ENCODE measurements at places on chromosomes 5 and 9.

DNA sequence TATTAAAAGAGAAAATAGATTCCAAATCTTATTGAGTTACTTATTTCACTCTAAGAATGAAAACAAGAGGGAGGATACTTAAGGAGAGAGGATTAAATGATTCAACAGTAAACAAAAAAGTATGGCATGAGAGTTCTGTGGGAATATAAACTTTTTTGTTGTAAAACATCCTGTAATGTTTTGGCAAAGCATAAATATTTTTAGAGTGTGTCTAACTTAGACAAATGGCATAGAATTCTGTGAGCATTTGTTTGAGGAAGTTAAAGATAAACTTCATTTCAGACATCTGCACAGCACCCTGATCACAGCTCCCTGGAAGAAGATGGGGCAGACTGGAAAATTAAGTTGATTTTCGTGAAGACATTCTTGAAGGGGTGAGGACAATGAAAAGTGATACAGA is 246.8 kb upstream of the HAPLN1 start:
- DNase-seq: no peak

GRCh38 chr5:35780236-35780635 is 76.5 kb upstream of the IL7R start:
- DNase-seq: peak; percentile 53

DNA sequence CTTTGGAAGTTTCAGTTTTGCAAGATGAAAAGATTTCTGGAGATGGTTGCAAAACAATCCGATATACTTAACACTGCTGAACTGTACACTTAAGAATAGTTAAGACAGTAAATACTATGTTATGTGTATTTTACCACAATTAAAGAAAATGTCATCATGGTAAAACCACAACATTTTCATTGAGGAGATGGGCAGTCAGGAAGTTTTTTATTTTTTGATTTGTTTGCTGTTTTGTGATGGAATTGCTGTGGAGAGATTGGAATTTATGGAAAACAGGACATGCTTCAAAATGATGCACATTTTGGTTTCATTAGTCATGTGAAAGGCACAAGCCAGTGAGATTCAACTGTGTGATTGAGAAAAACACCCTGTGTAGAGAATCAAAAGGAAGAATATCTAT is 90.5 kb upstream of the AGXT2 start:
- no peak for DNase-seq

DNA sequence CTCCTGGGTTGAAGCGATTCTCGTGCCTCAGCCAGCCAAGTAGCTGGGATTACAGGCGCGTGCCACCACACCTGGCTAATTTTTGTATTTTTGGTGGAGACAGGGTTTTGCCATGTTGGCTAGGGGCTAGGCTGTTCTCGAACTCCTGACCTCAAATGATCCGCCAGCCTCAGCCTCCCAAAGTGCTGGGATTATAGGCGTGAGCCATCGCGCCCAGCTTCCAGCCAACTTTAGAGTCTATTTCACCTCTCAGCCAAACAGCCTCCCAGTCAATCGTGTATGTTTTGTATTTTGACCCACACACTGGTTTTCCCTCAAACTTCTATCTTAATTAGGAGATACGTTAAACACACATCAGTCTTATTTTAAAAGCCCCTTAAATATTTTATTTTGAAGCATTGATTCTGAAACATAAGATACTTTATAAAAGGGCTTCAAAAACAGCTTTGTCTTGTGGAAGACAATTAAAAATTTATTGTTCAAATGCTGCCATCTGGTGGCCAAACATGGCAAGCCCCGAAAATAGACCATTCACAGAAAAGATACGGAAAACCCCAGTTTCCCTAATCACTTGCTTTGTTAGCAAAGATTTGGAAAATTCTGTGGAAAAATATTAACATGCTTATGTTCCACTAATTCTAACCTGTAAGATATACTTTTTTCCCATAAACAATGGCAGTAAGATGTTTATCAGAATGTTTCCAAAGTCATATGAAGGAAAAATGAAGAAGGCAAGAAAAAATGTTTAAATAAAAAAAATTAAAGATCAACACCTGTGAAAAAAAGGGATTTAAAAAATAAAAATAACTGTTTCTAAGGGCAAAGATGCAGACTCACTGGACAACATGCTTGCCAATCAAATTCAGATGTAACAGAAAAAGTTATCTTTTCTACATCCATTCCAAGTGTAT is 33.1 kb downstream of the APTX start:
- peak; percentile 41 for DNase-seq

DNA sequence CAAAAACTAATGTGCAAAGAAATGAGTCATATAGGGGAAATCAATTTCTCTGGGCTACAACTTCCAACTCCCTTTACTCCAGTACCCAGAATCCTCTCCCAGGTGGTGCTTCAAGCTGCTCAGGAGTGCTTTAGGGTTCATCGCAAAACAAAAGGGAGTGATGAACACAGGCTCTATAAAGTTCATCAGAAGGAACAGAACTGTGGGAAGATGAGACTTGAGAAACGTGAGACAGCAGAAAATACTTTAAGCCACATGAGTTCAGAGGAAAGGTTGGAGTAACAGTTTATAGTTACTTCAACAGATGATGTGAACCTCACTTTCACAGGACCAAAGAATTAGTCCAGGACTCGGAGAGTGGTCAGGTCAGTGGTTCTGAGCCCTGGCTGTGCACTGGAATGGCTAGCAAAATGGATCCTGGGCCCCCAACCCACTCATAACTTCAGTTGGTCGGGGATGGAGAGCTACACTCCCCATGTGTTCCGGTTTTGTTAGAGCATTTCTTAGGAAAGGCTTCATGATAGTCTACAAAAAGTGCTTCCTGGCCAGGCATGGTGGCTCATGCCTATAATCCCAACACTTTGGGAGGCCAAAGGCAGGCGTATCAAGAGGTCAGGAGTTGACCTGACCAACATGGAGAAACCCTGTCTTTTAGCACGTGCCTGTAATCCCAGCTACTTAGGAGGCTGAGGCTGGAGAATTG is 4.3 kb downstream of the RPL12 start:
- no peak for DNase-seq

GRCh38 chr9:98428454-98428853 is 173.0 kb upstream of the TBC1D2 start:
- DNase-seq: no peak

DNA sequence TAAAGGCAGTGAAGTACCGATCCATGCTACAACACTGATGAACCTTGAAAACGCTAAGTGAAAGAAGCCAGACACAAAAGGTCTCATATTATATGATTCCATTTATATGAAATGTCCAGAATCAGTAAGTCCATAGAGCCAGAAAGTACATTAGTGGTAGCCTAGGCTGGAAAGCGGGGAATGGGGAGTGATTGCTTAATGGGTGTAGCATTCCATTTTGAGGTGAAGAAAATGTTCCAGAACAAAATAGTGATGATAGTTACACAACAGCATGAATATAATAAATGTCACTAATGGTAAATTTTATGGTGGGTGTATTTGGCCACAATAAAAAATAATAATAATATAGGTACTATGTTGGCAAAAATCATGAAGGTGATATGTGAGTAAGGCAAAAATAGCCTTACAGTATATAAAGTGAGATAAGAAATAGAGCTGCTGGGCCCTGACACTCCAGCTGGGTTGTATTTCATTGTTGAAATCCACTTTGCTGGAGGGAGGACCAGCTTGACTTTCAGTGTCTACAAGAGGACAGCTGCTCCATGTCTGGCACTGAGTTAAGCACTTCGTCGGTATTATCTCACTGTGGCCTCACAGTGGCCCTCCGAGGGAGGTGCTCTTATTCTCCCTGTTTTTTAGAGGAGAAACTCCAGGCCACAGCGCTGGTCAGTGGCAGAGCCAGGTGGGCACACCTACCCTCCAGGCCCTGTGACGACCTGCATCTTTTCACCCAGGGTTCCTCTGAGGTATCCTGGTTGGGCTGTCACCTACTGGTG is 22.4 kb upstream of the ANGPTL2 start:
- no peak for DNase-seq

DNA sequence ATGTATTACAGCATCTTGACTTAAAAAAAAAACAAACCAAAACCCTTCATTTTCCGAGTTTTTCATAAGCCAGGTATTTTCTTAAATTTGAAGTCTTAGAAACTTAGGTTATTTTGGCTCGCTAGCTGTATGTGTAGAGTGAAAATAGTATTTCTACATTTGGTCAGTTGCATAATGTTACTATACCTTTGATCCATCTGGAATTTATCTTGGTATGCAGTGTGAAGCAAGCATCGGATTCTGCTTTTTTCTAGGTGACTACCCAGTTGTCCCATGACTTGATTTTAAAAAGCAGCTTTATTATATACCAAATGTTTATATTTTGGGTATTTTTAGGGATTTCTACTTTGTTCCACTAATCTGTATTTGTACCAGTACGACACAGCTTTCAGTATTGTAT is 27.7 kb downstream of the UBAP1 start:
- DNase-seq: no peak
